ENCODE measurements at places on chromosomes 3 and 15.

DNA sequence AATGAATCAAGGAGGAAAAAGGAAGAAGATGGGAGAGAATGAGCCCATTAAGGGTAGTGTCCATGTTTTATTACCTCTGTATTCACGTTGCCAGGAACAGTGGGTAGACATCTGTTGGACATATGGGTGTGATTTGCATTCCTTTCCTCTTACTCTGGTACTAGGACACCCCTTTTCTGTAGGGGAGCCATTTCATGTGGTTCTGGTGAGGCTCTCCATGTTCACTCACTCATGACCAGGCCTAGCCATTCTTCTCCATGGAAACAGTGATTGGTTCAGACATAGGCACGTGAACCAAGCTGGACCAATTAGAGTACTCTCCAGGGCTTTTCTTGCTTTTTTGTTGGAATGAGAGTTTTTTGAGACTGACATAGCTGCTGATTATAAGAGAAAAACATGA is 39.6 kb upstream of the PDCD6IP start:
- DNase-seq, result no peak

DNA sequence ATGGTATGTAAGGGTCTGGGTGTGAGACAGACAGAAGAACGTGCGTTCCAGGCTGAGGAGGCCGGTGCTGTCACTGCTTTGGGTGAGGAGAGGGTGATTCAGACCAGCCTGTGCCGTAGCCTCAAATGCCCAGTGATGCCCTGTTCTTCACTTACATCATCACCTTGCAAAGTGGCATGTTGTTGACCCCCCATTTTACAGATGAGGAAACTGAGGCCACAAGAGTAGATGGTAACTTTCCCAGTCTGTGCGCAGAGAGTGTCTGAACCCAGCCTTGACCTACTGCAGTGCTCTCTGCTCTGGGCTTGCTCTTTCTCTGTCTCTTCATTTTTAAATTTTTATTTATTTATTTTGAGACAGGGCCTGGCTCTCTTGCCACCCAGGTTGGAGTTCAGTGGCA is 1.6 kb upstream of the CTSH start:
- no peak for DNase-seq

- DNase-seq, result no peak
These were observed 33.3 kb downstream of the RYR3 start for GRCh38 chr15:33344111-33344510.

DNA sequence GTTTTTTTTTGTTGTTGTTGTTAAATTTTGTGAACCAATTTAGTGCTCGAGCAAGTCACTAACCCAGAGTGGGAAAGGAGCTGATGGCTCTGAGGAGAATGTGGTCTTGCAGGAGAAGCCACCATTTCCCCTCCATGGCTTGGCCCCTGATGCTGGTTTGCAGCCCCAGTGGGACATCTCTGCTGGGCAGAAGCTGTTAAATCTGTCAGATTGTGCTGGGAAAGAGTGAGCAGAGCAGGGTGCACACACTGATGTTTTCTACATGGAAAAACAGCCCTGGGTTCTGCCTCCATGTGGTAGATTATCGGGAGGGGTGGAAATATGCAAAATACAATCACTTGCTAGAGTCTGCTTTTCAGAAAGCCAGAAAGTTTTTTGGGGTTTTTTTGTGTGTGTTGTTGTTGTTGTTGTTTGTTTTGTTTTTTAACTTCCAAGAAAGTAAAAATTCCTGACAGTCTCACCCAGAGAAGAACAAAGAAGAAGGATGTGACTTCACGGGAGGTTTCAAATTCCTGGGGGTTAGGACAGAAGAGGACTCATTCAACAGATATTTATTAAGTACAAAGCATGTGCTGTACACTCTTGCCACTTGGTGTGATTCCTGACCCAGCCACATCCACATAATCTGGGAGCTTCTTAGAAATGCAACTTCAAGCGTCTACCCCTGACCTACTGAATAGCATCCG is 133.7 kb downstream of the FOXB1 start:
- no peak for DNase-seq

DNA sequence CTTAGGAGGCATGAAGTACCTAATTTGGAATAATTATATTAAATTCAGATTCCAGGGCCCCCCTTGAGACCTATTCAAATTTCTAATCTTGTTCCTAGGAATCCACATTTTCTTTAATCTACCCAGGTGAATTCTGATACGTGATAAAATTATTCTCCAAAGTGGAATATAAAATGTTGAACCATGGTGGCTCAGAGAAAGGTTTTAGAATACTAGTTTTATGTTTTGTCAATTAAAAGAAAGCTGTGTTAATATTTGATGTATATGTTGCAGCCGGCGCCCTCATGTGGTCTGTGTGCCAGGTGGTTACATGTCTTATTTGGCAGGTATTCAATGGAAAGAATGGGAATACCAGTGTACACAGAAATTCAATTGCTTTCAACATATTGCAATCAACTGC is 321.8 kb downstream of the FEZF2 start:
- DNase-seq, result no peak

DNA sequence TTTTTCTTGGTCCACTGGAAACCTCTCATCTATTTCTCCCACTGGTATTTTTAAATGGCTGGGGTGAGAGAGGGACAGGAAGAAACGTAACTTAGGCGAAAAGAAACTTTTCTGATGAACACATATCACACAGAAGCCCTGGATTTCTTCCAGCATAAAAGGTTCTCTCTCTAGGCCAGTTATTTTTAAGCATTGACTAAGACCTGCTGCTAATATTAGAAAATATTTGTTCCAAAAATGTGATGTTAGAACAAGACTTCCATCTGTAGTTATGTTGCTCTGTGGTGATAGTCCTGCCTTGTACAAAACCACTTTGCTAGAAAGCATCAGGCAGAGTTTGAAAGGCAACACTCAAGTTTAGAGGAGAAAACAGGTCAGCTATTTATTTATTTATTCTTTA is 537.7 kb downstream of the MCTP2 start:
- DNase-seq, result no peak

DNA sequence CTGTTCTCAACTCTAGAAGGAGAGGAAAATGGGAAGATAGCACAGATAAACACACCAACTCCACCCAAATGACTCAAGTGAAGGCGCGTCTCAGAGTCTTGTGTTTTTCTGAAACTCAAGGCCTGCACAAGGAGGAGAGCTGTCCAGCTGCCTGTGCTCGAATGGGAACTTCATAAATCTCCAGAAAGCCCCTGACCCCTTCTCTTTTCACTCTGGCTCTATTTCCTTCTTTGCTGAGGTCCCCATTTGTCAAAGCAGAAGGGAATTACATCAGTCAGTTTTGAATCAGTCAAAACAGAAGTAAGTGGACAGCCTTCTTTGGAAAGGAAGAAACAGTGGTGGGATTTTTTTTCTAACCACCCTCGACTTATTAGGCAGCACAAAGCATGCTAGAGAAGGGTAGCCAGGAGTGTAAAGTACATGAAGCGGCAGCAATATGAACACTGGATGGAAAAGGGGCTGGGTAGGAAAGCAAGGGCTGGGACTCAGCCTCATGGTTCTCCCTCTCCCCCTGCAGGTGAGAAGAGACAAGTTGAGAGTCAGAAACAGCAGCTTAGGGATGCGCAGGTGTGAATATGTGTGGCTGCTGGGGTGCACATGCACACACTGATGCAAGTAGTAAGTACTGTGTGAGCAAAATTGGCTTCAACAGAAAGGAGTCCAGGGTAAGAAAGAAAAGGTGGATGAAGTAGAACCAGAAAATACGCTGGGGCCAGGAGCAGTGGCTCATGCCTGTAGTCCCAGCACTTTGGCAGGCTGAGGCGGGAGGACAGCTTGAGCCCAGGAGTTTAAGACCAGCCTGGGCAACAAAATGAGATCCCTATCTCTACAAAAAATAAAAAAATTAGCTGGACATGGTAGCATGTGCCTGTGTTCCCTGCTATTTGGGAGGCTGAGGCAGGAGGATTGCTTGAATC is 36.6 kb upstream of the MAGEF1 start:
- no peak for DNase-seq

DNA sequence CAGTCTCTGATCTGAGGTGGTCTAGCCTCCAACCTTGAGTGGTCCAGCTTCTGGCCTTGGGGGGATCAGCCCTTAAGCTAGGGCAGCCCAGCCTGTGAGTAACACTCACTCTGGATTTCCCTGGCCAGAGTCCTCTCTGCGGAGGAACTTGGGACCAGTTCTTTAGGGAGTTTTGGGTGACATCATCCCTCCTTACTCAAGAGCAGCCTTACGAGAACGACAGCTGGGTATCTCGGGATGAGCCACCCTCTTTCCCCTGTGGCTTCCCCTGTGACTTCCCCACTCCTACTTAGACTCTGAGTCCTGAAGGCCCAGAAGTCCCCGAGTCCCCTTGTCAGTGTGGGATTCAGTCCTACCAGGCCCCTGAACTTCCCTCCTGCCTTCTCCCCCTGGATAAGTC is 10.2 kb upstream of the PLXND1 start:
- DNase-seq, result no peak

DNA sequence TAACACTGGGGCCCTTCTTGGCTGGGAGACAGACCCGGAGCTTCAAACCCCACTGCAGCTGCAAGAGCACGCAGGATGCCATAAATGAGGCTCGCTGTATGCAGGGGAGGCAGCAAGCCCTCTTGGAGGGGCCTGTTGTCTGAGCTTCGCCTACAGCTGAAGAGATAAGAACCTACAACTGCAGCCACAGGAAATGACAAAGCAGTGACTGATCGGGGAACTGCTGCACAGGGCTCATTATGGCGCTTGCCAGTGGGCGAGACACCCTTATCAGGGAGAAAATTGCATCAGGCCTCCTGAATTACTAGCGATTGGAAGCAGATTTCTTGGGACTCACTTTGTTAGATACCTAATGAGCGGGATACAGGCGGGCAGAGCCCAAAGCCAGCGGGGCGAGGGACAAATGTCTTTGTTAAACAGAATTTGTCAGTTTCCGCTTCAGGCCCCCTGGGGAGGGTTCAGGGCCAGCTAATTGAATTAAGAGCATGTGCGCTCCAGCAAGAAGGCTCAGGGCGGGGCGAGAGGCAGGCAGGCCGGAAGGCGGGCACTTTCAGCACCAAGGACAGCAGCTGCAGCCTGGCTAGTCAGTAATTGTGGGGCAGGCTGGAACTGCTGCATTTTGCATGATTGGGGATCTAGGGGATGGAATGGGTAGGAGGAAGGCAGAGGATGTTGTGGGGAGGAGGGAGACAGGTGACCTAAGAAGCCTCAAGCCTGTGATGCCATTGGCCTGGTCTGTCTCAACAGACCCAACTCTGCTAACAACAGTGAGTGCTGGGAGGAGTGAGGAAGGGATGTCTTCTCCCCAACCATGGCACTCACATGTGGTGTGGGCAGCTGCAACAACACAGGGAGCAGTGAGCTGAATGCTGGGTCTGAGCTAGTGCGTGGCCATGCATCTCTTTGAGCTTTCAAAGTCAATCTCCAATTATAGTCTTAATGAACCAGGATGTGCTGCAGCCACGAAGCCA is 55.3 kb downstream of the CCDC33 start:
- DNase-seq, result peak; percentile 61

DNA sequence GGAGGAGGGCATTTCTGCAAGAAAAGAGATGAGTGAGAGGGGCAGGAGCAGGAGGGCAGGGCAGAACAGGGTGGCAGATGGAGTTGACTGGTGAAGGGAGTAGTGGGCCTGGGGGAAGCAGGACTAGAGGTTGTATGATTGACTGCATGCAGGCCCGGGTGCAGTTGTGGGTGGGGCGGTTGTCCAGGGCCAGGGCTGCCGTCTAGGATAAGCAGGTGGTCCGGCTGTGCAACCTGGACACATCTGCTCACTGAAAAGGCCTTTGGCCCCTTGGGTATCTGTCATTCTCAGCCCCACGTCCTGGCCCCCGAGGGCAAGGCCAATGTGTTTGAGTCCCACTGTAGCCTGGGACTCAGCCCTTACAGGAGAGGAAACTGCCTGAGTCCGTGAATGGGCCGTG is 25.4 kb downstream of the ALS2CL start:
- DNase-seq, result no peak

DNA sequence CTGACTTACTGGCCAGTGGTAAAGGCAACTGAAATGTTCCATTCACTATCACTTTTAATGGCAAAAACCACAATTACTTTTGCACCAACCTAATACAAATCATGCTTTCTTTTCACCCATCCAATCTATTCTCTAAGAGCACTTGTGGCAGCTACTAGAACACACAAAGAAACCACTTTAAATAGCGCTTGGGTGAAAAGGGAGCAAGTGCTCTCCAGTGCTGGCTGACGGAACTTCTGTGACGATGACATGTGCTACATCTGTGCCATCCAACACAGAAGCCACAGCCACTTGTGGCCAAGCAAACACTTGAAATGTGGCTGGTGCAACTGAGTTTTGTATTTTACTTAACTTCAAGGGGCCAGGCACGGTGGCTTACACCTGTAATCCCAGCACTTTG is 18.9 kb downstream of the SH3BP5 start:
- peak; percentile 37 for DNase-seq

GRCh38 chr3:86782286-86782685 is 208.7 kb downstream of the VGLL3 start:
- no peak for DNase-seq

DNA sequence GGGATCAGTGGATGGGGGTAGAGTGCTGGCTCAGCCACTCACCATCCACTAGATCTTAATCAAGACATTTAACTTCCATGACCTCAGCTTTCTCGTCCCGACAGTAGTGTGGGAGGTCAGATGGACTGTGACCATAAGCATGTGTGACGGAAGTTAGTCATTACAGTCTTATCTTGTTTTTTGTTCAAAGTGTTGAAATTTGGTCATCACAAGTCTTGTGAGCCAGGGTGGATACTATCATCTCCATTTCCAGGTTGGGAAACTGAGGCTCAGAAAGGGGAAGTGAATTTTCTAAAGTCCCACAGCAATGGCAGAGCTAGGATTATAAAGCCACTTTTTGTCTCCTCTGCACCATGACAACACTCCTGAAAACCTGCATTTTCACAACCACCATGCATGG is 32.0 kb upstream of the ITGA11 start:
- DNase-seq, result no peak

- no peak for DNase-seq
These were observed 39.1 kb downstream of the DHX36 start for GRCh38 chr3:154285221-154285620.

DNA sequence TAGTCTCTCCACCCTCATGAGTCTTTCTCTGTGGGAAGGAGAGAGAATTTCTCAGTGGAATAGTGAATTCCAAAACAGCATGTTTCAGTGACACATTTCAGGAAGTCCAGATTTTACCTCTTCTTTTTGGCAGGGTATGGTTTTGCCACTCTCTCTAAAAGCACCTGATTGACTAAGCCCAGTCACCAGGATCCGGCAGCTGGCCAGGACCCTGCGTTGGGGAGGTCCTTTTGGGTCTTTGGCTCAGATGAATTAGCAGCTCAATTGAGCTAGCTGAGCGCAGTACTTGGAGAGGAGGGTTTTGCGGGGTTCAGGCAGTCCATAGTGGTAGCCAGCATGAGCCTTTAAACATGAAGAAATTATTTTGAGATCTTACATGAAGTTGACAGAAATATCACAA is 548.2 kb downstream of the PDCD6IP start:
- no peak for DNase-seq

DNA sequence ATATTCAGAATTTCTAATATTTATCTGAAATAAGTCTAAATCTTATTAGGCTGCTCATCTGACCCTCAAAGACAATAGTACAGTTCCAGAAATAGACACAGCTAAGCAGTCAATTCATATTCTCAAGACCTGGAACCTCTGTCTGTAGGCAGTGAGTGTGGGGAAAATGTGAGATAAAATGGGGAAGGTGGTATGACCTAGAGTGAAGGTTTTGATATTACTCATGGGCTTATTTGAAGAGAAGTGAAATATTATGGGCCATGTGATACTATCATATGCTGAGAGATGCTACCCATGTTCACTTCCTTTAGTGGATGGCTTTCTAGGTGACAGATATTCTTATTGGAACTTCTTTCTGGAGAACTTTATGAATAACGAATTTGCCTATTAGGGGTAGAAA is 33.5 kb downstream of the TGFBR2 start:
- no peak for DNase-seq
